ENCODE measurements at places on chromosomes 6 and 20. TPM values are rescaled to one million over a fixed set of nuclear protein-coding genes. Genes with fewer than 3 reads are reported as not detected.
A peak's percentile ranks its signal among the peaks of the same experiment; 100 is the strongest.

- no peaks in the 10 kb centered on the region for H3K36me3 ChIP-seq
- H3K4me3 ChIP-seq, result no peak overlapping the region
- DNase-seq, result no peak
- H3K27me3 ChIP-seq, result peaks cover 18% of the 10 kb centered on the region
- H3K4me1 ChIP-seq, result no peaks in the 10 kb centered on the region
Observed at GRCh38 chr6:52617087-52617486, 40.2 kb upstream of the TRAM2 start.

DNA sequence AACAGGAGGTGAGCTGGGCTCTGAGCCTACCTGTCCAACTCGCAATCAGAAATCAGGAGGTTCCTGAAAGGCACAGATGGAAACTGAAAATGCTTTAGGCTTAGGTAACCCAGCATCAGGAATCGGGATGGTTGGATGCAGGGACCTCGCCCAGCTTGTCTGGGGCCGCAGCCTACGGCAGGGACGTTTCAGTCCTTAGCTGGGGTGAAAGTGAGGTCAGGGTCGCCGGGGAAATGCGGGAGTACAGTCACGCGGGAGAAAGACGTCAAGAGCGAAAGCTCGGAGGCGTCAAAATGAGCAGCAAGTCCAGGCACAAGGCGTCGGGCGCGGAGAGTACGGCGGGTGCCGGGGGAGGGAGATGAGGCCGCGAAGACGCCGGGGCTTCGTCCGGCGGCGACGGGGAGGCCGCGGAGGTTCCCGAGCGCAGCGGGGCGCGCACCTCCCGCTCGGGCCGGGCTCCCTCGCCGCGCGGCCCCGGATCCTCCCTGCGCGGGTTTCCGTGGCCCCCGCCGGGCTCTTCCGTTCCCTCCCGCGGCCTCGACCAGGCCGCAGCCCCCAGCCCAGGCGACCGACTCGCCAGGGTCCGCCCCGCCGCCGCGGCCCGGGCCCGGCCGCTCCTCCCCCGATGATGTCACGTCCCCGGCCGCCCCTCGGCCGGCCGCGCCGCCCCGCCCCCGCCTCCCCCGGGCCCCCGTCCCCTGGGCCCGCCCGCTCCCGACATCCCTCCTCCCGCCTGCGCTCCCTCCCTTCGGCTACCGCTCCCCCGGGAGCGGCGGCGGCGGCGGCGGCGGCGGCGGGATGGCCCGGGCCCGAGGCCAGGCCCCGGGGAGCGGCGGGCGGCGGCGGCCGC lies at the start of gene EBF4:
TSS of gene EBF4 (plus strand) at position 745 of the 850 bp plus-strand sequence. CDS start 866 bp downstream, outside the sequence.
- H3K4me1 ChIP-seq, result peaks cover 25% of the 10 kb centered on the region
- H3K27me3 ChIP-seq, result peaks cover 29% of the 10 kb centered on the region
- H3K4me3 ChIP-seq, result peak within 1 kb of the TSS; percentile 48
- DNase-seq, result peak; percentile 19
- H3K27ac ChIP-seq, result no peak within 1 kb of the TSS

GRCh38 chr6:162109480-162110050 lies 618.0 kb downstream of the PRKN start:
- H3K27ac ChIP-seq, result no peak overlapping the region
- H3K36me3 ChIP-seq, result no peaks in the 10 kb centered on the region
- no peaks in the 10 kb centered on the region for H3K27me3 ChIP-seq
- DNase-seq, result no peak
- H3K4me3 ChIP-seq, result no peak overlapping the region

- H3K27me3 ChIP-seq, result no peaks in the 10 kb centered on the region
- no peaks in the 10 kb centered on the region for H3K36me3 ChIP-seq
- no peak for DNase-seq
- H3K4me3 ChIP-seq, result no peak overlapping the region
- no peak overlapping the region for H3K27ac ChIP-seq
Observed at GRCh38 chr6:84618046-84618752, 146.2 kb downstream of the TBX18 start.

DNA sequence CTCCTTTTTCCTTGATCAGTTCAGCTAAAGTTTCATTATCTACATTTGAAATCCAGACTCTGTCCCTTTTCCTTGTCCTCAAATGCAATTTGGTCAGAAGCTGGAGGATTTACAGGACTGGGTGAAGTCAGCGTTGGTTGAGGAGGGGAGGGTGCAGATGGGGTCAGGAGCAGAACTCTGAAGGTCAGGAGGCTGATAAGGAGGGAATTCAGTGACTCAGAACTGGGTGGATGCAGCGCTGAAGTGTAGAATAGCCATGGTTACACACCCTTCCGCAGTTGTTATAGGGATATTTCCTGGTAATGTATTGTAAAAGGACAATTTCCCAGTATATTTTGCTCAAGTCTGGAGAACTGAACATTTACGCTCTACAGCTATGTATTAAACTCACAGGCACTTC lies 133.1 kb upstream of the FOXA2 start:
- DNase-seq, result no peak
- H3K4me1 ChIP-seq, result no peaks in the 10 kb centered on the region
- H3K27ac ChIP-seq, result no peak overlapping the region
- no peak overlapping the region for H3K4me3 ChIP-seq

- no peaks in the 10 kb centered on the region for H3K27me3 ChIP-seq
- H3K27ac ChIP-seq, result no peak overlapping the region
- H3K36me3 ChIP-seq, result peaks cover 87% of the 10 kb centered on the region
- H3K4me3 ChIP-seq, result no peak overlapping the region
- no peaks in the 10 kb centered on the region for H3K4me1 ChIP-seq
Observed at GRCh38 chr20:48667889-48668413, 159.8 kb downstream of the PREX1 start.

- no peak overlapping the region for H3K27ac ChIP-seq
- H3K4me1 ChIP-seq, result no peaks in the 10 kb centered on the region
- DNase-seq, result no peak
- no peak overlapping the region for H3K4me3 ChIP-seq
- no peaks in the 10 kb centered on the region for H3K27me3 ChIP-seq
Observed at GRCh38 chr6:102841060-102841459, 1447.6 kb downstream of the GRIK2 start.

- H3K4me1 ChIP-seq, result no peaks in the 10 kb centered on the region
- H3K4me3 ChIP-seq, result no peak overlapping the region
- H3K36me3 ChIP-seq, result no peaks in the 10 kb centered on the region
- no peaks in the 10 kb centered on the region for H3K27me3 ChIP-seq
Observed at GRCh38 chr6:73024598-73024997, 200.7 kb downstream of the KHDC1L start.

- peaks cover 32% of the 10 kb centered on the region for H3K4me1 ChIP-seq
- no peak overlapping the region for H3K4me3 ChIP-seq
- H3K27ac ChIP-seq, result peak overlapping the region; percentile 78
- no peaks in the 10 kb centered on the region for H3K27me3 ChIP-seq
Observed at GRCh38 chr20:63657260-63657936, 714 bp upstream of the RTEL1 start.

- no peaks in the 10 kb centered on the region for H3K36me3 ChIP-seq
- no peaks in the 10 kb centered on the region for H3K4me1 ChIP-seq
- no peaks in the 10 kb centered on the region for H3K27me3 ChIP-seq
- no peak overlapping the region for H3K4me3 ChIP-seq
Observed at GRCh38 chr20:8321001-8321400, 188.9 kb downstream of the PLCB1 start.

- H3K27ac ChIP-seq, result no peak overlapping the region
- peaks cover 20% of the 10 kb centered on the region for H3K4me1 ChIP-seq
- H3K36me3 ChIP-seq, result no peaks in the 10 kb centered on the region
- H3K27me3 ChIP-seq, result peaks cover 2% of the 10 kb centered on the region
- DNase-seq, result no peak
Observed at GRCh38 chr6:131060311-131060710, 2.7 kb downstream of the EPB41L2 start.

- H3K27ac ChIP-seq, result no peak overlapping the region
- H3K36me3 ChIP-seq, result no peaks in the 10 kb centered on the region
- H3K4me3 ChIP-seq, result no peak overlapping the region
- H3K27me3 ChIP-seq, result peaks cover 2% of the 10 kb centered on the region
- DNase-seq, result no peak
Observed at GRCh38 chr20:32072168-32072750, 20.2 kb downstream of the HCK start.

- no peak for DNase-seq
- H3K27ac ChIP-seq, result no peak overlapping the region
- no peak overlapping the region for H3K4me3 ChIP-seq
- peaks cover 19% of the 10 kb centered on the region for H3K4me1 ChIP-seq
- H3K36me3 ChIP-seq, result no peaks in the 10 kb centered on the region
- H3K27me3 ChIP-seq, result peaks cover 46% of the 10 kb centered on the region
Observed at GRCh38 chr20:46312075-46312944, 4.0 kb upstream of the CDH22 start.

GRCh38 chr6:33984466-33985312 lies 161.2 kb downstream of the GRM4 start:
- H3K4me1 ChIP-seq, result no peaks in the 10 kb centered on the region
- H3K4me3 ChIP-seq, result no peak overlapping the region
- H3K27ac ChIP-seq, result no peak overlapping the region
- H3K36me3 ChIP-seq, result no peaks in the 10 kb centered on the region

- peaks cover 11% of the 10 kb centered on the region for H3K27me3 ChIP-seq
- no peak overlapping the region for H3K4me3 ChIP-seq
- no peaks in the 10 kb centered on the region for H3K36me3 ChIP-seq
- no peak overlapping the region for H3K27ac ChIP-seq
Observed at GRCh38 chr6:123808556-123808955, 4.9 kb downstream of the NKAIN2 start.

DNA sequence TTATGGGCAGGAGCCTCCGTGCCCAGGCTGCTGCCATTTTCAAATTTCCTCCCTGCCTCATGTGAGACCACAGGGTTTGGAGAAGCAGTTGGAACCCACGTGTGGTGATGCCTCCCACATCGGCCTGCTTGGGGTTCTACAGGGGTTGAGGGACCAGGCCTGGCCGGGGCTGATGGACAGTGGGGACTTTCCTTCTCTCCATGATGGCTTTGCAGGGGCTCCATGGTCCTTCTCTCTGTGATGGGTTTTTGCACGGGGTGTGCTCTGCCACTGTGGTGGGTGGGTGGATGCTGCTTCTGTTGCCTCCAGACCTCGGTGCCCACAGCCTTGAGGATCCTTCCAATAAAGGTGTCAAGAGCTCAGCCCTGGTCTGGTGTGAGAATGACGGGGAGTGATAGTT lies 54.4 kb downstream of the ADNP start:
- no peaks in the 10 kb centered on the region for H3K4me1 ChIP-seq
- no peak overlapping the region for H3K27ac ChIP-seq
- H3K27me3 ChIP-seq, result no peaks in the 10 kb centered on the region
- no peak for DNase-seq

Gene SULF2
- total RNA-seq, result not detected

Gene BPIFB1
- not detected for total RNA-seq

Gene OR2J3
- not detected for total RNA-seq

Gene NMBR
- total RNA-seq, result not detected

Gene RAET1L
- not detected for total RNA-seq

Gene PLTP
- total RNA-seq, result 0.67 TPM

Gene PDYN
- not detected for total RNA-seq

Gene PLCB1
- total RNA-seq, result 1.8 TPM

Gene TTLL9
- not detected for total RNA-seq

Measured in CD4-positive, CD25-positive, alpha-beta regulatory T cell (primary cell).